Epithelial cell of alveolus of lung (primary cell): ENCODE measurements at places on chromosomes 12 and 14. TPM values are rescaled to one million over a fixed set of nuclear protein-coding genes. Genes with fewer than 3 reads are reported as not detected.

Gene GRIN2B
- not detected in 2 replicates for total RNA-seq

Gene ETFBKMT
- 1.9 and 2.3 TPM in 2 replicates for total RNA-seq

Gene GMPR2
- 60.1 and 72.7 TPM in 2 replicates for total RNA-seq

Gene RNU6-8
- not detected in 2 replicates for total RNA-seq

Gene PROX2
- not detected in 2 replicates for total RNA-seq

Gene IAPP
- not detected in 2 replicates for total RNA-seq

Gene CMKLR1
- total RNA-seq = 0.13 TPM in 1 of 2 replicates, not detected in the other
